NCI-H2107 (cell line): ENCODE measurements at places on chromosomes 5 and 9.

- DNase-seq = no peak
Observed at GRCh38 chr5:143376911-143377813, 26.3 kb downstream of the NR3C1 start.

GRCh38 chr5:168833936-168834335, 254.8 kb upstream of the PANK3 start:
- DNase-seq = no peak

DNA sequence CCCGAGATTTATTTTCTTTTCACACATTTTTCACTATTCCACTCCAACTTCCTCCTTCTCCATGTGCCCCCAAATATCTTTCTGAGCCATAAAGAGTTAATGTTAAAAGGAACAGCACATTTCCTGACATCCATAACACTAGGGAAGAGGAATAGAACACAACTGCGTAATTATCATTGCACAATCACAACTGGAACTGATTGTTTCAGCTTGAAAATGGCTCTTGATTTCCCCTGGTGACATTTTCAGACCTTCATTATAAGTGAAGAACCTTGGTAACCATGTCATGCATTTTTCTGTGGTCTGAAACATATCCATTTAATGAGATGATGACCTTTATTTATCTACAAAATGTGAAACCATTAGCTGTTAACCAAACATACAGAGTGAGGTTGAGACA, 82.4 kb downstream of the PCSK1 start:
- no peak for DNase-seq

DNA sequence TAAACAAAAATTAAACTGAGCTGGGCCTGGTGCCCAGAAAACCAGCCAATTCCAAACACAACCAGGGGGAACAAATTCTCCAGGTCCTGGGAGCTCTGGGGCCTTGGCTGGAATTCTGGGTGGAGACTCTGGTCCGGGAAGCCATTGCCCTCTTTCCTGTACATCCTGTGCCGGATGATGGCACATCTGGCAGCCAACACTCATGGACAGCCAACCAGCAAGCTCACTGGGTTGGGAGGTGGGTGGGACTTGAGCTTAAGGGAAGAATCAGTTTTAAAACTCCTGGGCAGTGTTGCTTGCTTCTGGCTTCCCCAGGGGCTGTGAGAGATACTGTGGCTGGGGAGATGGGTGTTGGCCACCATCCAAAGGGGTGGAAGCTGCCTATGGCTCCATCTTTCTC, 56.1 kb downstream of the PCDH1 start:
- no peak for DNase-seq

GRCh38 chr9:136493567-136493971, 10.7 kb upstream of the SEC16A start:
- DNase-seq = no peak

DNA sequence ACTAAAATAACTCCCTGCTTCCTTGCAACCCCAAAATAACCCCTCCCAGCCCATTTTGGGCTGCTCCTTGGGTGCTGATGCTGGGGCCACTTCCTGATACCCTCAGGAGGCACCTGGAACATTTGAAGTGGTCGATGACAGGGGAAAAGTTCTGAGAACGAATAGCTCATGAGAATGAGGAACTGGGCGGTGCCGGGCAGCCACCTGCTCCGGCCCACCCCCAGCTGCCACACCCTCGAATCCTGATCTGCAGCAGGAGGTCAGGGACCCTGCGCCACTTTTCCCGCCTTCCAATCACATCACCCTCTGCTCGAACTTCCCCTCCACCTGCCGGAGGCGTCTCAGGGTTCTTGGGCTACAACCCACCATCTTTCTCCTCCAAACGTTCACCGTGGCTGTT, 19.7 kb downstream of the HRH2 start:
- no peak for DNase-seq

DNA sequence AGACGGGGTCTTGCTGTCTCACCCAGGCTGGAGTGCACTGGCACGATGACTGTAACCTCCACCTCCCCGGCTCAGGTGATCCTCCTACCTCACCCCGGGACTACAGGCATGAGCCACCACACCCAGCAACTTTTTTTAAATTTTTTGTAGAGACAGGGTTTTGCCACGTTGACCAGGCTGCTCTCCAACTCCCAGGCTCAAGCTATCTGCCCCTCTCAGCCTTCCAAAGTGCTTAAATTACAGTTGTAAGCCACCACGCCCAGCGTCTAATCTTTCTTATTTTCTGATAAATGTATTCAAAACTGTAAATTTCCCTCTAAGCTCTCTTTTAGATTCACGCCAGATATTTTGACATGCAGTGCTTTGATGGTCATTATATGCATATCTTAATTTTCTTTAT, 10.3 kb downstream of the FRRS1L start:
- no peak for DNase-seq

DNA sequence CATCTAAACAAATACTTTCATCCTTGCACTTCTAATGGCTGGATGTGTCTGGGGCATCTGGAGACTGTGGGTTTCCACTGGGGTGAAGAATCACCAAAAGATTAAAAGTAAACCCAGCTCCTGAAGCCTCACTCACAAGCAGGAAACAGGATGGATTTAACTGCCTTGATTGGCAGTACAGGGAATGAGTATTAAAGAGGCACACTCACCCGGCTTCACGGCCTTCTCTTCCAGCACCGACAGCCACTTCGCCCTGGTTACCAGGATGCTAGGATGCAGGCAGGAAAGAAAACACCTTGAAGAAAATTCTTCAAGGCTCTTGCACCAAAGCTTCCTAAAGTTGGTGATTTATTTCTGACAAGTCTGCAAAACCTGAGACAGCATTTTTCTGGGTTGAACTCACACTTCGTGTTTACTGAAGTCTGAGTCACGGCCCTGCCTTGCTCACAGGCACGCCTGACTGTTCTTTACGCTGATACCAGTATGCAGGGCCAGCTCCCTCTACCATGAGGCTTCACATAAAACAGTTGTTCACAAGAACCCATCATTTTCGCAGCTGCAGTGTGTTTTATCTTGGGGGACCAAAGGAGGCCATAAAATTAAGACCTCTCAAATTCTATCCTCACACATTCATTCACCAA, 56.5 kb upstream of the ZNF354A start:
- DNase-seq = no peak
